ENCODE measurements at places on chromosomes 5 and 9.

DNA sequence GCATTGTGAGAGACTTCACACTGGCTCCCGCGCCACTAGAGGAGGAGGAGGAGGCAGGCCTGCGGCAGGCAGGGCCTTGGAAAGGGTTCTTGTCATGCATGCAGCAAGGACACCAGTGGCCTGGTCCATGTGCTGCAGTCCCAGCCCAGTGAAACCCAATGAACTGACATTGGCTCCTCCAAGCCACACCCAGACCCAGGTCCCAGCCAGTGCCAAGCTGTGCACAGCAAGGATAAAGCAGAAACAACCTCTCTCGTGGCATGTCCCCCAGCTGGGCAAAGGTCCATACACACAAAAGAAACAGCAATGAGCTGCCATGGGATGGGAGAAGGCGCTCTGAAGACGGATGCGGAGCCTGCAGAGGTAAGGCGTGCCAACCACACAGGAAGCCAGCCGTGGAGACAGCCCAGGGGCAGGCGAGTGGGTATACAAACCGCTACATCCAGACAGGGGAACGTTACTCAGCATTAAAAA lies 89.2 kb downstream of the SEMA4D start:
- peak; percentile 94 for DNase-seq

DNA sequence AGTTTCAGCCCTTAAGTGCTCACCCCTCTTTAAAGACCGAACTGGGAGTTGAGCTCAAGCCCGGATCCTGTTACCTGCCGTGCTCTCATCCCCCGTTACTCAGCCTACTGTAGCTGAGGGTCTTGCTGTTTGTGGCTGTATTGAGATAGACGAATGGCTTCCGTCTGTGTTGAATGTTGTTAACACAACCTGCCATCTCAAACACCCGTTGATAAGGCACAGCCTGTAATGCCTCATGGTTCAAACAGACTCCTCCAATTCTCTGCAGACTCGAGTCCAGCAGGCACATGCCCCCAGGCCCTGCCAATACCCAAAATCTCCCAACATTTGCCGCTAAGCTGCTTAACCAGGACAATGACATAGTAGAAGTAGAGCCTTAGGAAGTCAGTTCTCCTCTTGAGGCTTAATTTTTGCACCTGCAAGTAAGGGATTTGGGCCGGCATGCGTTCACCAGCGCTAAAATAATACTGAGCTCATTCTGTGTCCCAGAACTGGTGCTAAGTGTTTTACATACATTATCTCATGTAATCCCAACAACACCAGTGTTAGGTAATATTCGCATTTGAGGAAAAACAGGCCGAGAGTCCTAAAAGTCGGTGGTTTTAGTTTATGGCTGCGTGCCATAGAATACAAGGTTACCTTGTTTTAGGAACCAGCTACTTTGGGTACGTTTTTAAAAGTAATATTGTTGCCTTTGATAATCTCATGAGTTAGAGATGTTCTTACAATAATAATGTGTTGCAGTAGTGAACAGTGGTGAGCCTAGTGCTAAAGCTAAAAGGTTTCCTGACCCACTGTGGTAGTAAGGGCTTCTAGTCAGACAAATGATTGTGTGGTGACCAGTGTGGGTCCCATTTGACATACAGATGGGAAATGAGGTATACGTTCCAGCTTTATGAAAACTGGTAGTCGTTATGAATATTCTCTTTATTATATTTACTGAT lies 1.5 kb upstream of the RFX3 start:
- peak; percentile 15 for DNase-seq

DNA sequence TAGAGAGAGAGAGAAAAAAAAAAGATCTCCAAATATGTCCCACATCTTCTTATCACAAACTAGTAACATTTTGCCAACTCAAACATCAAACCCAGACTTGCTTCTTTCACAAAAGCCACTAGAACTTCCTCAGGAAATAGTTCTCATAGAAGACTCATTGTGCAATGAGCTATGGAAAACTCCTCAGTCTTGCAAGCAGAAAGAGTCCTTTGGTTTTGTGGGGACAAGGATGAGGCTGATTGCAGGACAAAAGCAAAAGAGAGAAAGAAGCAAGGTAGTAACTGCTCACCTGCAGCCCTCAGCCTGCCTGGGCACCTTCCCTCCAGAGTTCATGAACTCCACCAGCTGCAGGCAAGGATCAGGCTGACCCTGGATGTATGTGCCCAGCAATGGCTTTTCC lies 399.0 kb downstream of the IRX1 start:
- DNase-seq, result no peak

DNA sequence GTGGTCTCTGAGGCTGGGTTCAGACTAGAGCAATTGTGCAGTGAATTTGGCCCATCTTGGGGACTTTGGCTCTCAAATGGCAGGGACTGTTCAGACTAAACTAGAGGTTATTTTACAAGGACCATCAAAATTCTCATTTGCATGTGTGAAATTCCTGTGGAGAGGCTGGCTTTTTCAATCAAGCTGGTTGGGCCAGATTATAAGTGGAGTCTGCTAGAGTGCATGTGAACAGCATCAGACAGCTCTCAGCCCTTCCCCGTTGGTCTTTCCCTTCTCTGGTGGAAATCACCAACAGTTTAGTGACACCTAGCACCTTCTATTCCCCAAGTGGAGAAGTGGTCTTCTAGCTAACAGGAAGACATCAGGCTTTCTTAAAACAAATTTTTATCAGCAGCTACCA lies 301.3 kb downstream of the CWC27 start:
- DNase-seq, result no peak

DNA sequence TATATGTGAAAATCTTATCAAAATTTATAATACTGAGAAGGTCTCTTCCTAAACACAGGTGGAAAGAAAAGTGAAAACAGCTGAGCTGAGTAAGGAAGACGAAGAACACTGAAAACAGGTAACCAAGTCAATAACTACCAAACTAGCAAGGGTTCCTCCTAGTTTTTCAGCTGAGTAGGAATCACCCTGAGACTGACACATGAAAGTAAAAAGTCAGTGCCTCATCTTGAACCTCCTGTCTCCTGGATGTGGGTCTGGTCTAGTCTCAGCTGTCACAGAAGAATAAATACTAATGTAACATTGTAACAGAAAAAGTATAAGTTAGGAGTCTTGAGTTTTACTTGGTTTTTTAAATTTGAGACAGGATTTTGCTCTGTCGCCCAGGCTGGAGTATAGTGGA lies 121.0 kb downstream of the MEF2C start:
- no peak for DNase-seq

GRCh38 chr5:161847941-161848391 lies at the start of gene GABRA1:
Gene GABRA1 (plus strand): TSS chr5:161848120. CDS start chr5:161850811, 2,691 bp downstream.
- DNase-seq, result no peak

DNA sequence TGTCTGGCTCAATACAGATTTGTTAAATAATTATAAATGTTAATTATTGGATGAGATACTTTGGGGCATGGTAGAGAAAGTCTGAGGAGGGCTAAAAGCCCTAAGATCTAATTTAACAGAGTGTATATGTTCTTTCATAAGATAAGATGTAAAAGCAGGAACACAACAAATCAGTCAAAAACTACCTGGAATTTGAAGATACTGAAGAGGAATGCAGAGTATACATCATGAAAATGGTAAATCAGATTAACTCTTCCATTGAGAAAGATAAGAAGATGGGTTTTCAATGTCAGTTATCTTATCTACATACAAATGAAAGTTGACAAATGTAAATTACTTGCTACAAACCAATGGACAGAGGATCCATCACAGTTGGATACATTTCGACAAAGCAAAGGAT lies 107.3 kb upstream of the NFIB start:
- no peak for DNase-seq

- DNase-seq, result no peak
Observed at GRCh38 chr9:76619197-76619596, 145.0 kb upstream of the PCA3 start.

DNA sequence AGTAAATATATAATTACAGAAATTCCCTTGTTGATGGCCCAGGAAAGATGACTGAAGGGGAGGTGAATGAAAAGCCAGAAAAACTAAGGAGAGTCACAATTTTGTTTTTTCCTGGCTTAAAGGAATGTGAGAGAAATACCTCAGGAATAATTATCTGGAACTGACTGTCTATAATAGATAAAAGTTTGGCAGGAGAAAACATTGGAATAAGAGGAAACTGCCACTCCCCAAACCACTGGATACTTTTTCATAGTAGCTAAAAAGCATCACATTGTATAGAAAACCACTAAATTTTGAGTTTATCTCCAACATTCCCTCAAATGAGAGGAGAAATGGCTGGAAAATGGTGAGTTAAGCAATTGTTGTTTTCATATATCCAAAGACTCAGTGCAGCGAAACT lies 326.0 kb downstream of the NPR3 start:
- DNase-seq, result no peak

DNA sequence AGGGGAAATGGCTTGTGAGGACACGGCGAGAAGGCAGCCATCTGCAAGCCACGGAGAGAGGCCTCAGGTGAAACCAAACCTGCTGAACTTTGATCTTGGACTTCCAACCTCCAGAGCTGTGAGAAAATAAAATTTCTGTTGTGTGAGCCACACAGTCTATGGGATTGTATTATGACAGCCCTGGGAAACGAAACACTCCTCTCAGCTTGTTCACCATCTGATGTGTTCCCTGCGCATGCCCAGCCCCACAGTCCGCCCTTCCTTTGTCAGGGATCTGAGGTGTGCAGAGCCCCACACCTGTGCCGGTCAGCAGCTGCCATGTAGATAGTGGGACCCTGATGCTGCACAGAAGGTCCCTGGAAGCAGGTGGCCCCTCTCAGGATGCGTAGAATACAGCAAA lies 34.1 kb downstream of the PLPP7 start:
- no peak for DNase-seq

DNA sequence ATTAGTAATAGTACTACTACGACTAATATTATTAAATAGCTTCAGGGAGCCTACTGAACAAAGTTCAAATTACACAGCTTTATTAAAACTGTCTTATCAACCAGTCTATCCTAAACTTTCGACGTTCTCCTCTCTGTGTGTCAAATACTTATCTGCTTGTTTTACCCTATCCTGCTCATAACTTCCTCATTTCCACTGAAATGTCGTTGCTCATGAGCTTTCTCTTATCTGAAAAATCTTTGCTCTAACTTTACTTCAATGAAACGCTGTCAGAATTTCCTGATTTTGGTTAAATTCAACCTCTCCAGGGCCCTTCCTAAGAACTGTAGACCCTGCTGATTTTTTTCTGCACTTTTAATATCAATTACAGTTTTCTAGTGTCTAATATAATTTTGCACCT lies 1431.0 kb upstream of the WWC1 start:
- no peak for DNase-seq

- peak; percentile 76 for DNase-seq
Observed at GRCh38 chr5:132457371-132458225, 33.0 kb downstream of the IRF1 start.

DNA sequence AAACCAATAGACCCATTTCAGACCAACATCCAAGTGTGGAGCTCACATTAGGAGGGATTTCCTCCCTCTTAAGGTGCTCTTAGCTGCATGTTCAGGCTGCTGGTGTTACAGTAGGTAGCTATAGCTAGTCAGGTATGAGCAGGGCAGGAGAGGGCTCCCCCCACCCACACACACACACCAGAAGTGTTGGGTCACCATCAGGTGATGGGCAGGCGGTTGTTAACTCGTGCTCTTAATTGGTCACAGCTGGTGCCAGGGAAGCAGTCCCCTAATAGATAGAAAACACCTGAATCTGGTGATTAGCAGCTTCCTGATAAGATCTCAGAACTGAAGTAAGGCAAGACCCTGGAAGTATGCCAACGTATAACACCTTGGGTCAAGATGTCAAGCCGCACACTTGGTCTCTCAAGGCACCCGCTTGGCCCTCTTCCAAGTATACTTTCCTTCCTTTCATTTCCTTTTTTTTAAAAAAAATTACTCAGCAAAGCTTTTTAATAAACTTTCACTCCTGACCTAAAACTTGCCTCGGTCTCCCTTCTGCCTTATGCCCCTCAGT lies 532.4 kb downstream of the DNAH5 start:
- DNase-seq, result no peak
